ENCODE measurements at places on chromosomes 1 and 21. TPM values are rescaled to one million over a fixed set of nuclear protein-coding genes. Genes with fewer than 3 reads are reported as not detected.

- peaks cover 3% of the 10 kb centered on the region for H3K4me1 ChIP-seq
- DNase-seq, result no peak
- H3K4me3 ChIP-seq, result no peak overlapping the region
Measured at GRCh38 chr1:51760872-51761271, 117.7 kb downstream of the NRDC start.

DNA sequence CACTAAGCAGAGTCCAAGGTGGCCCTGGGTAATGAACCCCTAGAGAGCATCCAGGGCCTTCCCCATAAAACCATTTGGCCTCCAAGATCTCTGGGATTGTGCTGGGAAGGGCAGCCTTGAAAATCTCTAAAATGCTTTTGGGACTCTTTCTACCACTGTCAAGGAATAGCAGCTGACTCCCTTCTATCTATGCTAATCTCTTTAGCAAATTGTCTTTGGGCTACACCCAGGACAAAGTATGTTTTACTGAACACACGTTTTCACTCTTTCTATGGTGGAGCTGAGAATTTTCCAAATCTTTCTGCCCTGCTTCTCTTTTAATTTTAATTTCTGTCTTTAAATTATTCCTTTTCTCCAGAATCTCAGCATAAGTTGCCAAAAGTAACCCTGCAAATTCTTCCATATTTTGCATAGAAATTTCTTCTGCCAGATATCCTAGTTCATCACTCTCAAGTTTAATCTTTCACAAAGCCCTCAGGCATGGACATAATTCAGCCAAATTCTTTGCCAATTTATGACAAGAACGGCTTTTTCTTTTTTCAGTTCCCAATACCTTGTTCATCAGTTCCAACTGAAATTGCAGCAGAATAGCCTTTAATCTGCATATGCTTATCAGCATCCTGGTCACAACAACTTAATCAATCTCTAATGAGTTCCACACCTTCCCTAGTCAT, 687.0 kb upstream of the ADGRL4 start:
- peaks cover 3% of the 10 kb centered on the region for H3K27me3 ChIP-seq
- no peaks in the 10 kb centered on the region for H3K4me1 ChIP-seq
- no peak overlapping the region for H3K4me3 ChIP-seq
- H3K36me3 ChIP-seq, result no peaks in the 10 kb centered on the region
- no peak for DNase-seq

DNA sequence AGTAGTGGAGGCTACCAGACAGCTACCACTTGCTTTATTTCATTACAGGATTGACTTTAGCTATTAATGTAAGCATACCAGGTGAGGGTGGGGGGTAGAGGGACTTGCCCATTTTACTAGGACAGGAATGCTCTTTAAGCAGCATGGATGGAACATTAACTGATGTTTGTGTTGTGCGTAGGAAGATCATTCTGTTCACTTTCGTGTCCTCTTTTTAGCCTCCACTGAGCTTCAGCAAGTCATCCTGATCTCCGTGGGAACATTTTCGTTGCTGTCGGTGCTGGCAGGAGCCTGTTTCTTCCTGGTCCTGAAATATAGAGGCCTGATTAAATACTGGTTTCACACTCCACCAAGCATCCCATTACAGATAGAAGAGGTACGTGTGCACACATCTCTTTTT, 29.3 kb downstream of the IFNGR2 start:
- peak overlapping the region; percentile 70 for H3K4me3 ChIP-seq
- no peak overlapping the region for H3K27ac ChIP-seq
- peaks cover 31% of the 10 kb centered on the region for H3K36me3 ChIP-seq
- DNase-seq, result no peak

DNA sequence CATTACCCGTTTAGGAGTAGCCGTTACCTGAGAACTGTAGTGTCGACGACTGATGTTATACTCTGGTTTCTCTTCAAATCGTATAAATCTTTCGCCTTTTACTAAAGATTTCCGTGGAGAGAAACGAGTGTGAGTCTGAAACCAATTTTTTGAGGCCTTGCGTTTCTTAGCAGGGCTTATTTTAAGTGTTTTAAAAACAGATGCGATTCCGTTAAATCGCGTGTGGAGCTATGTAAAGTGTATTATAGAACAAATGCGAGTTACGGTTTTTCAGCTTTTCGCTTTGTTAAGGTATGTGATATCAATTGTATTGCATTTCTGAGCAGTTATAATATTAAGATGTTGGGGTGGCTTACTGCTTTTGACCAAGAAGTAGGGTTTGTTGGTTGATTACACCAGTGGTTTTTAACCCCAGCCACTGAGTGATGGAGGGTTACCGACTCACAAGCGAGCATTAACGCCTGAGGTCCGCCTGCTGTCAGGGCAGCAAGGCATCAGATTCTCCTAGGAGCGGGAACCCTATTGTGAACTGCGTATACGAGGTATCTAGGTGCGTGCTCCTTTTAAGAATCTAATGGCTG, 18.0 kb downstream of the KIAA2013 start:
- peaks cover 14% of the 10 kb centered on the region for H3K4me1 ChIP-seq
- peak overlapping the region; percentile 94 for H3K4me3 ChIP-seq
- peak overlapping the region; percentile 100 for H3K27ac ChIP-seq
- H3K27me3 ChIP-seq, result peaks cover 8% of the 10 kb centered on the region

DNA sequence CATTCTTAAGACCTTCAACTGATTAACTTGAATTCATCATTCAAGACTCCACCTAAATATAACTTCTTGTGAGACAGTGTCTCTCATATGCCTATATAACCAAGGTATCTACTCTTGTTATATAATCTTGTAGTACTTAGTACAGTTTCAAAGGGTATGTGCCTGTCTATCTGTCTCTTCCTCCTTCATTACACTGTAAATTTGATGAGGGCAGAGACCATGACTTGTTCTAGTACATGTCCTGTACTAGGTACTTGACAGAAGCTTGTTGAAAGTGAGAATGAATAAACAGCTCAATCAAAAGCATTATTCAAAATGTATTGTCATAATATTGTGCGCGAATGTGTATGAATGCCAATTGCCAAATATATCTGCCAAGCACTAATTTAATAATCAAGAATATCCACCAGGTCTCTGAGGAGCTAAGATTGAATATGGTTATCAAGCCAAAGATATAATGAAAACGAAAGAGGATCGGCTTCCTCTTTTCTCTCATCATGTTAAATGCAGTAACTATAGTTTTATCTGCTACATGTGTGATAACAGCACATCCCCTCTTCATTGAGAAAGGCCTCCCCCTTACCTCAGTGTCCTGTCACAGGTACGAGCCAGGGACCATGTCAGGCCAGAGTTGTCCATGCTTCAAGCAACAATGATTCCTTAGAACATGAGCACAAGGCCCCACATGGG, 117.3 kb downstream of the UCHL5 start:
- no peak for DNase-seq
- H3K36me3 ChIP-seq, result no peaks in the 10 kb centered on the region
- no peak overlapping the region for H3K27ac ChIP-seq
- H3K4me3 ChIP-seq, result no peak overlapping the region
- H3K4me1 ChIP-seq, result peaks cover 8% of the 10 kb centered on the region

The FAM167B gene
- 1.4 TPM for total RNA-seq

The IFNLR1 gene
- 3.1 TPM for total RNA-seq

The ACKR1 gene
- 0.23 TPM for total RNA-seq

The OR2L3 gene
- total RNA-seq, result not detected

The DIO1 gene
- total RNA-seq, result not detected

The CCDC17 gene
- 3.9 TPM for total RNA-seq
